ENCODE measurements at places on chromosomes 4 and X. TPM values are rescaled to one million over a fixed set of nuclear protein-coding genes. Genes with fewer than 3 reads are reported as not detected.

DNA sequence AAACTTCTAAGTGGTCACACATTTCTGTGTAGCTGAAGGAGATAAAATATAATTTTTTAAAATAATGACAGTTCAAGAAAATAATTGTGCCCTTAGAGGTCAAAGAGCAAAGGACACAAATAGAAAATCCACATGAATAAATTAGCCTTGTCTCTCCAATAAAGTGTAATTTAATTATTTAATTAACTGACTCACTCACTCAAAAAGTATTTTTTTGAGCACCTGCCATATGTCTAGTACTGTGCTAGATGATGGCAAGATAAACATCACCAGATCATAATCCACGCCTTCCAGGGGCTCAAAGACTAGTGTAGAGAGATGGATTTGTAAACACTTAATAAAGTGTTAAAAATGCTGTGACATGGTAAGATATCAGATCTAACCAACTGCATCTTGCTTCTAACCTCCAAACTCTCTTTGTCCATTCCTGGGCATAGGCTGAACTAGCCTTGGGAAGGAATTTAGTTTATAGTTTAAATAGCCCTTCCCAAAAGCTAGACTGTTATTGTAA is 112.5 kb downstream of the SCLT1 start:
- no peak for DNase-seq

GRCh38 chrX:19684311-19684710 is 169.0 kb upstream of the MAP3K15 start:
- DNase-seq, result no peak

DNA sequence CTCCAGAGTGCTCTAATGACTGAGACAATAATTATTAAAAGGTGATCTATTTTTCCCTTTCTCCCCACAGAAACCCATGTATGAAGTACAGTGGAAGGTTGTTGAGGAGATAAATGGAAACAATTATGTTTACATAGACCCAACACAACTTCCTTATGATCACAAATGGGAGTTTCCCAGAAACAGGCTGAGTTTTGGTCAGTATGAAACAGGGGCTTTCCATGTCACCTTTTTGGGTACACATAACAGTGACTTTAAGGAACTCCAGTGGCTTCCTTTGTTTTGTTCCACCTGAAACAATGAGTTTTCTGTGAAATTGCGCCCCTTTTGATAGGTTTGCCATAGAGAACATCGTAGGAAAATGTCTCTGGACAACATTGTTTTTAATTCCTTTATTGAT is 69.6 kb downstream of the KIT start:
- DNase-seq, result no peak

- no peak for DNase-seq
Observed at GRCh38 chr4:121777625-121778024, 12.7 kb upstream of the SMIM43 start.

DNA sequence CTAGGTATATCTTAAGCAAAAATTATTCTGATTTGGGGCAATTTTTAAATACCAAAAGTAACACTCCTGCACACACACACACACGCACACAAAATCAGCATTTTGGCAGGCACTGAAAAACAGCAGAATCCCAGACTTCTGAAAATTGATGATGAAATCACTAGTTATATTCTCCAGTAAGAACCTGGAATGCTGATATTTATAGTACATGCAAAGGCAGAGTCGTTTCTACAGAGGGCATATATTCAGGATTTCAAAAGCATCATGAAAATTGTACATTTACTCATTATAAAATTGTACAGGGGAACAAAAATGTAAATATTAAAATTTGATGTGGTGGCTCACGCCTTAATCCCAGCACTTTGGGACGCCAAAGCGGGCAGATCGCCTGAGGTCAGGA is 352.5 kb upstream of the PITX2 start:
- DNase-seq, result no peak

DNA sequence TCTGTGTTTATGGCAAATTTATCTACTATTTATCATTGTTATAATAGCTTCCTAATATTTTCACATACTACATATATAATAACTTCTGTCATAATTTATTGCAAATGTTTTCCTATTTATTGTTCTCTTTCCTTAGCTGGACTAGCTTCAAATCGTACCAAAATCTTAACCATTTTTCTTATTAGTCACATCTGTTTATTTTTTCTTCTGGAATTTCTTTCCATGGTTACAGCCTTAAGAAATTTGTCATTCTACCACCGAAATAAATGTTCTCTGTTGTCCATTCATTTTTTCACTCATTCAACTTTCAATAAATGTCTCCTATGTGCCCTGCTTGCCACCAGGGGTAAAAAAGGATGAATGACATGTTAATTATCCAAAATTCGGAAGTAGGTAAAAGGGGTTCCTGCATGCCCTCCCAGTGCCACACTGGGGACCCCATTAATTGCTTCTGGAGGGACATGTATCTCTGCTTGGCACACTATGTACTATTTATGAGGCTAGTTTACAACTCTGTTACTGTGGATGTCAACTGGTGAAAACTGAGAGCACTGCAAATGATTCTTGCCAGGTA is 182.1 kb downstream of the SH3KBP1 start:
- no peak for DNase-seq

DNA sequence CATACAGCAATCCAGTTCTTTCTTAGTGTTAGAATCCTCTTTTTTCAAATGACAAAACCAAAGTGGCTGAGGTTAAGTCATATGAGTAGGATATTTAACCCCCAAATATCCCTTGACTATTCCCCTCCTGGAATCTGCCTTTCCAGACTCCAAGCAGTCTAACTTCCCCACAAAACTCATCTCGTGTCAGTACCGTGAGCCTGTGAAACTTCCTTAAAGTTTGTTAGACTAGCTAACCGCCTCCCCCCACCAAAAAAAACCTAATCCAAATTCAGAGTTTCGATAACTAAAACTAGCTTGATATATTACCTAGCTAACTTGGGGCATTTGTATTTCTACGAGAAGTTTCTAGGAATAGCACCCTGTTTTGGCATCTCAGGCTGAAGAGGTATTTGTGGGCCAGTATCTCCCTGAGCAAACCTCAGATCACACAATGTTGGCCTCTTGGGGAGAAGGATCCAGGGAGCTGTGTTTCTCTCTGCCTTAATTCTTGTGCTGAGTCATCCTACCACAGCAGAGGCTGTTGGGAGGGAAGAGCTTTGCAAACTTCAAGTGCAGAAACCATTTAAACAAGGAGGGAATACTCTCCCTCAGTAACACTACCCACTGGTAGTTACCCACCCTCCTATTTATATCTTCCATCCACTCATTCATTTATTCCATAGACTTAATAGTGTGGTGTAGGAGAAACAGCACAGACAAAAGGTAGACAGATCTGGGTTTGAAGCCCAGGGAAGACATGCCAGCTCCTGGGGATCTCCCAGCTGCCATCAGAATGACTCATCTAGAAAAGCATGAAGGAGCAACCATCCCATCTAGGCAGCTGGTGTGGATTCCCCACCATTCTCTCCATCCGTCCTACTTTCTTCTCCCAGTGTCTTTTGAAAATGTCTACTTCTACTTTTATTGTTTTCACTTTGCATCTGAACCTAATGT is 39.3 kb upstream of the TXK start:
- no peak for DNase-seq

- DNase-seq, result no peak
Observed at GRCh38 chr4:120718979-120719566, 203.5 kb downstream of the PRDM5 start.

DNA sequence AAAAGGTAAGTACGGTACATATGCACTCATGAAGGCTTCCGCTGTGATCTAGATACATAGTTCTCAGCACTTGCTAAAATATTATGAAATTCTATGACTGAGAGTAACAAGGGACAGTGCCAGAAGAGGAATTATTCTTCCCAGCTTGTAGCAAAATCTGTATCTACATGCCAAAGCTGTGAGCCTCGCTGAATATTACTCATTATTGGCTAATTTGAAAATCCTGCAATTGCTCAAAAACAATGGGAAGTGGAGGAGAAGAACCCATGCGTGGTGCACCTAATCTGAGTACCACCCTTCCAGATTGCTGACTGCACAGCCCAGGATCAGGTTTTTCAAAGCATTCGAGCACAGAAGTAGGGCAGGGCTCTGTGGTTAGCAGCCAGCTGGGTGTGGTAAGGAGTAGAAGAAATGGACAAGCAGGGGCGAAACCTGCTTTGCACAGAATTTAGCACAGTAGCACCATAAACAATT is 17.4 kb upstream of the PDCL2 start:
- DNase-seq, result no peak

The PSAPL1 gene
- polyA plus RNA-seq, result 0.04 TPM

The EDA gene
- polyA plus RNA-seq, result 6.4 TPM

The KLF8 gene
- polyA plus RNA-seq, result 5.7 TPM

The MAB21L2 gene
- polyA plus RNA-seq, result not detected

The SLC4A4 gene
- 70.6 TPM for polyA plus RNA-seq
